ENCODE measurements at places on chromosomes 3 and 15. TPM values are rescaled to one million over a fixed set of nuclear protein-coding genes. Genes with fewer than 3 reads are reported as not detected.

Gene BRK1
- total RNA-seq: 177 TPM

Gene DAZL
- not detected for total RNA-seq

Gene PP2D1
- total RNA-seq: not detected

Gene SH2D7
- total RNA-seq: not detected

Gene NFKBIZ
- 18.8 TPM for total RNA-seq

Gene ZPLD1
- not detected for total RNA-seq

Gene GOLGA8H
- total RNA-seq: not detected

Gene DGKG
- not detected for total RNA-seq

Gene PIERCE2
- total RNA-seq: 6.5 TPM

Gene CADM2
- total RNA-seq: under 0.01 TPM

Gene WDR93
- total RNA-seq: under 0.01 TPM

Gene MRPL3
- 115 TPM for total RNA-seq

Gene CD200
- 2.2 TPM for total RNA-seq

Gene PSMD2
- total RNA-seq: 189 TPM

Gene CRABP1
- not detected for total RNA-seq

Gene ZNF80
- not detected for total RNA-seq

Gene BFSP2
- total RNA-seq: not detected

Gene SYNM
- 0.65 TPM for total RNA-seq

Gene ADAMTSL3
- total RNA-seq: 1.3 TPM

Gene SERPINI2
- not detected for total RNA-seq

Gene CHRFAM7A
- not detected for total RNA-seq

Gene SOX14
- not detected for total RNA-seq

Gene CSPG4
- 17.1 TPM for total RNA-seq

Gene PLOD2
- total RNA-seq: 99.2 TPM

Gene SLC2A2
- not detected for total RNA-seq

Gene FEZF2
- not detected for total RNA-seq

Gene ETV5
- total RNA-seq: 48.0 TPM

Gene STRIT1
- not detected for total RNA-seq

Gene ZMAT3
- 22.8 TPM for total RNA-seq

Gene TMEM266
- total RNA-seq: 0.39 TPM

Gene SLC22A14
- not detected for total RNA-seq

Gene ITIH1
- total RNA-seq: not detected

Gene TIGIT
- total RNA-seq: not detected

Gene PLS1
- total RNA-seq: 0.96 TPM

Gene TMC3
- not detected for total RNA-seq

Gene ANKUB1
- not detected for total RNA-seq

Gene CLDN16
- not detected for total RNA-seq

Gene CCR3
- total RNA-seq: not detected

Gene MYL3
- not detected for total RNA-seq

Gene NANOGP8
- total RNA-seq: not detected

Gene PRSS50
- not detected for total RNA-seq

Gene C2CD4A
- total RNA-seq: not detected

Gene INSYN1
- 0.52 TPM for total RNA-seq

Measured in epithelial cell of alveolus of lung (primary cell).